ENCODE measurements at places on chromosomes 2 and 18. TPM values are rescaled to one million over a fixed set of nuclear protein-coding genes. Genes with fewer than 3 reads are reported as not detected.

DNA sequence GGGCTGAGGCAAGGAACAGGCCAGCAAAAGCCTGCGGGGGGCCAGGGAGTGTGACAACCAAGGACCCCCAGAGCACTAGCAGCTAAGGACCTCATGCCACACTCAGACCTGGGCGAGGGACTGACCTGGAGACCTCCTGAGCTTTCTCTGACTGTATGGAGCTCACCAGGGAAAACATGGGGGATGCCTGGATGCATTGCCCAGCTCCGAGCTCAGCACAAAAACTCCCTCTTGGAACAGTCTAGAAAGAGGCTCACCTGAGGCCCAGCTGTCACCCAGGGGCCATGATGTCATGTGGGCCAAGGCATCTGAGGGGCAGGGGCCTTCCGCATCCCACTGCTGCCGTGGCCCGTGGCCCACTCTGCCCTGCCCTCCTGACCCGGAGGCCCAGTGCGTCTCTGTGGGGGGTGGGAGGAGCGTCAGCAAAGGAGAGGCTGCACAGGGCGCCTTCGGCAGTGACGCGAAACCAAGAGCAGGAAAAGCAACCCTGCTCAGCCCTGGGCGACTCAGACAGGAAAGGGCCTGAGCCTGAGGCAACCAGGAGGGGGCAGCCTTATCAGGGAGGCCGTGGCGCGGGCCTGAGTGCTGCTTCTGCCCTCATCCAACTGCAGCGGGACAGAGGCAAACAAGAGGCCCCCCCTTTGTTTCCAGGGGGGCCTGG lies 57.3 kb upstream of the ALPP start:
- H3K4me1 ChIP-seq = no peaks in the 10 kb centered on the region
- H3K36me3 ChIP-seq = no peaks in the 10 kb centered on the region
- no peak for DNase-seq
- H3K4me3 ChIP-seq = no peak overlapping the region

DNA sequence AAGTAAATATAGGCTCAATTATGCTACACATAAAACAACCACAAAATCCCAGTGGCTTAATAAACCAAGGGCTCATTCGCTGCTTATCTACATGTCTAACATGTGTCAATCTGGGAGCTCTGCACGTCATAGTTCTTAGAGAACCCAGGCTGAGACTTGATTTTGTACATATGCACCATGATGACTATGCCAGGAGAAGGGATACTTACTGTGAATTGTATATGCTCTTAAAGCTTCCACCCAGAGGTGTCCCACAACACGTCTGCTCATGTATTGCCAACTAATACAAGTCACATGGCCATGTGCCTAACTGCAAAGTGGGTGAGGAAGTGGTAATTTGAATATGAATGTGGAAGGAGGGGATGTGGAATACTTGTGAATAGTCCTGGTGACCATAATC lies 262.1 kb downstream of the CPS1 start:
- H3K4me1 ChIP-seq = no peaks in the 10 kb centered on the region
- H3K36me3 ChIP-seq = no peaks in the 10 kb centered on the region
- no peaks in the 10 kb centered on the region for H3K27me3 ChIP-seq

- no peak overlapping the region for H3K4me3 ChIP-seq
- H3K27me3 ChIP-seq = no peaks in the 10 kb centered on the region
- DNase-seq = no peak
- no peaks in the 10 kb centered on the region for H3K4me1 ChIP-seq
- H3K27ac ChIP-seq = no peak overlapping the region
Measured at GRCh38 chr2:146979746-146980145, 865.1 kb upstream of the ACVR2A start.

Gene ASXL3
- total RNA-seq = not detected

Data from PC-9 (cell line).